Stimulated activated CD8-positive, alpha-beta memory T cell treated with anti-CD3 and anti-CD28 coated beads, Interleukin-15, amount 100 ng/mL, for 4 hours (primary cell): ENCODE measurements at places on chromosomes 2 and 18.

DNA sequence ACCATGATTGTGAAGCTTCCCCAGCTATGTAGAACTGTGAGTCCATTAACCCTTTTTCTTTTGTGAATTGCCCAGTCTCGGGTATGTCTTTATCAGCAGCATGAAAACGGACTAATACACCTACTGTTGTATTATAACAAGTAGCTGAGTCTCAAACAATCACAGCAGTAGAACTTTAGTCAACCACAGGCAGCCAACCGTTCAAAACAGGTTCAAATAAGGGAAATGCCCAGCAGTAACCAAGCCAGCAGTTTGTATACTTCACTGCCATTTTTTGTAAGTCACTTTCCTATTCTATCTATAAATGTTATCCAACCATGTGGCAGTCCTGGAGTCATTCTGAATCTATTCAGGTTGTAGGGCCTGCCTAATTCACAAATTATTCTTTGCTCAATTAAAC is 1560.6 kb upstream of the SLC39A10 start:
- no peak for DNase-seq

DNA sequence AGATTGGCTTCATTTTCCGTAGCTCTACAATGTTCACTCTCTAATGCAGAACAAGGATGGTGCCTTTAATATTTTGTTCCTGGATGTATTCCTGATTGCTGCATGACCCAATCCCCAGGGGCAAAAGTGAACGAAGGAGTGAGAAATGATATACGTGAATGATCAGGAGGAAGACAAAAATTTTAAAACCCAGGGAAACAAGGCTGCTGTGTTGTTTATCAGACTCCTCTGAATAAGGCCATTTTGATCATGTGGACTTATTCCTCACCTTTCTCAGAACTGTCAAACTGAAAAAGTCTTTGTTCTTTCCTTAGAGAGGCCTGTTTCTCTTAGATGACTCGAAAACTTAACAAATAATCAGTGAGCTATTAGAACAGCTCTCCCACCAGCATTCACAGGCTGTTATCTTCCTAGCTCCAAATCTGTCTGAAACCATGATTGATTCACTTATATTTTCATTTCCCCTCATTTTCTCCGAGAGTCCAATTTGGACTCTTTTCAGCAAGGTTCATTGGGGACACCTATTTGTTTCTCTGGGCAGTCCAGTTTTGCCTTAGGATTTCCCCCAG is 29.5 kb upstream of the COX7A2L start:
- DNase-seq, result no peak

- DNase-seq, result no peak
Observed at GRCh38 chr2:112273349-112273748, 2.0 kb upstream of the ZC3H6 start.

- DNase-seq, result no peak
Observed at GRCh38 chr18:62773691-62774090, 58.4 kb downstream of the PHLPP1 start.

DNA sequence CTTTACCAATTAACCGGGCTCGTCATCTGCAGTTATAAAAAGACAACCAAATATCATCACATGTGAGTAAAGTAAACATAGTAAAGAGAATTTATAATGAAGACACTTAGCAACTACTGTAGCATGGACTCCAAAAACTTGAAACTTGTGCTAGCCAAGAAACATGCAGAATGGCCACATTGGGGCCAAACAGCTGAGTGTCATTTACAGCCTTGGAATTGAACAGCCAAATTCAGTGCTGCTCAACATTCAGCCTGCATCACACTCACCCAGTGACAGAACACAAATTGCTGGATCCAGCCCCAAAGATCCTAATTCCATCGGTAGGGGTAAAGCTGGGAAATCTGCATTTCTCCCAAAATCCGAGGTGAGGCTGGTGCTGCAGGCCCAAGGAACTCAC is 224.8 kb upstream of the GYPC start:
- no peak for DNase-seq

DNA sequence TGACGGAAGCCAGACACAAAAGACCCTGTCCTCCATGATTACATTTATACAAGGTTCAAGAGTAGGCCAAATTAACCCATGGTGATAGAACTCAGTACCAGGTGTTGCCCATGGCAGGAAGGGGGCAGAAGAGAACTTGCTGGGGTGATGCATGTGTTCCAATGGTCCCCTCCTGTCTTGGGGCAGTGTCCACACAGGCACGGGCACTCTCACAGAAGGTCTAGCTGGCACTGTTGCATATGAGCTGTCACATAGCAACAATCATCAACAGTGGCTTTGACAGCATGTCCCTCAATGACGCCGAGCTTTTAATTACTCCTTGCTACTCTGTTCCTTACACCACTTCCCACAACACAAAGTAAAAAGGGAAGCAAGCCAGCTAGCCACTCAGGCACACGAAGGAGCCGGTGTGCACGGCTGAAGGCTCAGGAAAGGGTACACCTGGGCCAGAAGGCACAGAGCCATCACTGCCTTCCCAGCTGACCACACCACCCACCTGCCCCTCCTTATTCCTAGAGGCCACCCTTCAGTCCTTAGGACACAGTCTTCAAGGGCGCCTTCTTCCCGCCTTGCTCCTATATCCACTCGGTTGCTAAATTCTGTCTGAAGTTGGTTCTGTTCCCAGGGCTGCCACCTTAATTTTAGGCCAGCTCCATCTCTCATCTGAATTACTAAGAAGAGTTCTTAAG is 28.9 kb downstream of the RPL31 start:
- no peak for DNase-seq

DNA sequence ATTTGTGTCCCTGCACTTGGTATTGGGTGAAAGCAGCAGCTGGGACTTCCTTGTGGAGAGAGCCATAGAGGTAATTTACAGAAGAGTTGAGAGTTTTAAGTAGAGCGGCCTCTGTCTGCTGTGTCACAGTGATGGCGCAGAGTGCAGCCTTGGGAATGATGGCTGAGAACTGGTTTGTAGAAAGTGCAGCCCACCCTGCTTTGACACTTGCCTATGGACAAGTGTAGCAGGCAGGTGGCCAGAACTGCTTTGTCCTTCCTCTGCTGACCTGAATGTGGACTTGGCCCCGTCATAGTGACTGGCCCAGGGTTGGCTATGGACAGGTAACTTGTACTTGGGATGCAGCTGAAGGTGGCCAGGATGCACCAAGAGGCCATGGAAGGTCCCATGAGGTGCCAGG is 6.4 kb upstream of the ANO7 start:
- no peak for DNase-seq

DNA sequence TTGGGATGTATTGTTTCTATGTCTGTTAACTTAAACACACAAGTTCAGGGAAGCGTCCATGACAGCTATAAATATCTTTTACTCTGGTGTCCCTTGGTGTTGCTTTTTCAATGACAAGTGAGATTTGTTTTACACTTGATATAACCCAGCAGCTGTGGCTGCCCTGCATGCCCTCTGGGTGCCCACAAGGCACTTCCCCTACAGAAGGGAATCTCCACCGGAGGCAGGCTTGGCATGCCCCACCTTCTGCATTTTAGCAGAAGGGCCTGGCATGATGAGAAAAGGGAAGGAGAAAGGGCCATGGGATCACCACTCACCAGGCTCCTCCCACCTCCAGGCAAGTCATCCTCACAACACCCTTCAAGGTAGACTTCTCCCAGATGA is 68.7 kb downstream of the TMEM247 start:
- no peak for DNase-seq

DNA sequence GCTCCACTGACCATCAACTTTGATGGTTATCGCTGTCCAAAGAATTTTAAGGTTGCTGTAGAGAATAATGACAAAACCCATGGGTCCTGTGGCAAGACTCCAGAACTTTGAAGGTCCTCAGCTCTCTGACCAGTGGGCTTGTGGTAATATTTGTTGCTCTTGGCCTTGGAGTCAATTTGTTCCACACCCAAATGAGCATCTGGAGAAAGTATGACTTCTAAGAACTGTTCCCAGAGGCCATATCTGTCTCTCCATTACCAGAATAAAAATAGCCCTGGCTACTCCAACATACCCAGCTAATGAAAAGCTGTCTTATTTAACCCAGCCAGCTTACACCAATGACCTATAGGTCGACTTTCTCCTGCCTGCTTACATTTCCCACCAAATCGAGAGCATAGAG is 466.4 kb downstream of the MEIS1 start:
- no peak for DNase-seq

DNA sequence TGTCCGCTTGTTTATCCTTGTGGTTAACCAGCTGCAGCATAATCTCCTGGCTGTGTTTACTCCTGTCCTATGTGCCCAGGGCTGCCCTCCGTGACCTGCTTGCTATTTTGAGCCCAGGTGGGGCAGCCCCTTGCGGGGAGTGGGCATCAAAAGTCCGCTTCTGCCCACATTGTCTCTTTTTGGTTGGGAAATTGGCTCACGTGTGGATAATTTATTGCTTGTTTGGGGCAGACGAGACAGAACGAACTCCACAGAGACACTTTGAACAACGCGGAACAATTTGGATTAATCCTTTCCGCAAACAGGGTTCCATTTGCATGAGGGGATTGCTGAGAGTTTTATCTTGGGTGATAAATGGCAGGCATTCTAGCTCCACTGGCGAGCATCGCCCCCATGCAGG is 8.1 kb upstream of the CXCR4 start:
- no peak for DNase-seq

GRCh38 chr2:85435981-85436835 is 17.7 kb downstream of the SH2D6 start:
- DNase-seq, result no peak

DNA sequence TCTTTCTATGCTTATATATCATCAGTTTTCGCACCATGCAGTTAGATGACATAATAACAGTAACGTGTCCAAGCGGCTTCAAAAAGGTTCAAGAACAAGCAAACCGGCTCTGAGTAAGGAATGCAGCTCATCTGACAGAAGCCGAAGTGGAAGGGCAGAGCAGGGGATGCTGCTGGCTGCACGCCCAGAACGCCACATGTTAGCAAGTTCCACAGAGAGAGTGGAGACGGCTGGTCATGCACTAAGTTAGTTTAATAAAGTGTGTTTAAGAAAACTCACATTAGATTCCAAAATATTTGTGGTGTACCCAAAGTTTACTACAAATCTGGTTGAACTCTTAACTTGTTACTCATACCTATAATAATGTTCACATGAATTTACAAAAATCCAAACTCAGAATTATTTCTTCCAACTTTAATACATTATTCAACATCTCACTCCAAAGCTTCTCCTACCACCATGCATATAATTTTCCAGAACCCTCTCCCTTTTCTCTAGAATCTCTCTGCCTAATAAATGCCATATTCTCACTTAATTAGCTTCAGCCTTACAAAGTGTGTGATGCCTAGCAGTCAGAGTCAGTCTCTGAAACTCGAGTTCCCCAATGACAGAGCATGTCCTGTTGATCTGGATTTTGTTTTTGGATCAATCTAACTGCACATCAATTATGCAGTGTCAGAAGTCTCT is 170.0 kb downstream of the DNAH7 start:
- DNase-seq, result no peak

DNA sequence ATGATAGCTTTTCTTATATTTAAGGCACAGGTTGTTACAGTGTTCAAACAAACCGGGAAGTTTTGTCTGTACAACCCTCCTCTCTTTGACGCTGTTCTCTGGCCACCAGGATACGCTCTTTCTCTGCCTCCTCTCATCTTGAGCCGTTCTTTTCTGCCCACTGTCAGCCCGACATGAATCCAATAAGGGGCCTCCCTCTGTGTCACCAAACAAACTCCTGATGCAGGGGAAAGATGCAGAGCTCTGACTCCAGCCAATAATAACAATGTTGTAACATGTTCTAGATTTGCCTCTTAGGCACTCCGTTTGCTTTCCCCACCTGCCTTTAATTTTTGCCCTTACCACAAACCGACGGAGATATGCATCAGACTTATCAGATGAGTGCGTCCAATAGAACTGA is 449.3 kb downstream of the SLC4A3 start:
- no peak for DNase-seq

- DNase-seq, result no peak
Observed at GRCh38 chr18:37364237-37364636, 201.4 kb downstream of the CELF4 start.

DNA sequence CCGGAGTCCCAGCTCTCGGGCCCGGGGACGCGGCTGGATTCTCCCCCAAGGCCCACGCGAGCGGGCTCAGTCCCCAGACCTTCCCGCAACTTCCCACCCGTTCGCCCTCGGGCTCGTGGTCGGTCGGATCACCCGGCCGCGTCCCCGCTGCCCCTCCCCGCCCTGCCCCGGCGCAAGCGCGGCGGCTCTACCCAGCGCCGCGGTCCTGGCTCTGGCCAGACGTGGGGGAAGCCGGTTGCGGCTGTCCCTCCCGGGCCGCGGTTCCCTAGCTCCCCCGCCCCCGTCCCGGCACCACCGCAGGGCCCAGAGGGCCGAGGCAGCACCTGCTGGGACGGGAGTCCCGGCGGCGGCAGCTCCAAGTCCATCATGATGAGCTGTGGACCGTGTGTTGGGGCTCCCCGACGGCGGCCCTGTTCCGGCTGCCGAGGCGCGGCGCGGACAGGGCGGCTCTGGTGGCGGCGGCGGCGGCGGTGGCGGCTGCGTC is 276 bp downstream of the NFE2L2 start:
- DNase-seq, result no peak
